Activated effector memory CD4-positive, alpha-beta T cell treated with anti-CD3 and anti-CD28 coated beads, Interleukin-2, amount 50 U/mL, for 16 hours (primary cell): ENCODE measurements at places on chromosomes 7 and 10.

GRCh38 chr10:106643473-106643872, 521.0 kb downstream of the SORCS1 start:
- DNase-seq, result no peak

GRCh38 chr7:100896732-100897608, 1.3 kb upstream of the ACHE start:
- DNase-seq, result peak; percentile 91

DNA sequence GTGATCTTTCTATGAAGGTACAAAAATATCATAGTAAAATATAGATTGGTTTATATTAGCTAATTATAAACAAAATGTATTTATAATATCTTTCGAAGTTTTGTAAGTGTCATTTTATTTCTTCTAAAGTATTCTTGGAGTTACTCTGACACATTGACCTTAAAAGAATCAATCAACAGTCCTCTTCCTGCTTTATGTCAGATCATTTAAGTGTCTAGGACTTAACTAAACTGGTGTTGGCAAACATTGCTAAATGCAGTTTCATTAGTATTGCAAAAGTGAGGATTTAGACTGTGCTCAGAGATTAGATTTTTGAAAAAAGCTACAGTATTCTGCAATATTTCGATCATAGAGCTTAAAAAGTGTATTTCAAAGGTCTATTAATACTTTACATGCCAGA, 10.3 kb downstream of the GLCCI1 start:
- DNase-seq, result no peak

- DNase-seq, result no peak
Observed at GRCh38 chr7:43792471-43793150, 34.1 kb downstream of the BLVRA start.

- DNase-seq, result no peak
Observed at GRCh38 chr7:87127019-87127418, 25.2 kb upstream of the DMTF1 start.

- no peak for DNase-seq
Observed at GRCh38 chr10:89526358-89526757, 9.0 kb downstream of the SLC16A12 start.

DNA sequence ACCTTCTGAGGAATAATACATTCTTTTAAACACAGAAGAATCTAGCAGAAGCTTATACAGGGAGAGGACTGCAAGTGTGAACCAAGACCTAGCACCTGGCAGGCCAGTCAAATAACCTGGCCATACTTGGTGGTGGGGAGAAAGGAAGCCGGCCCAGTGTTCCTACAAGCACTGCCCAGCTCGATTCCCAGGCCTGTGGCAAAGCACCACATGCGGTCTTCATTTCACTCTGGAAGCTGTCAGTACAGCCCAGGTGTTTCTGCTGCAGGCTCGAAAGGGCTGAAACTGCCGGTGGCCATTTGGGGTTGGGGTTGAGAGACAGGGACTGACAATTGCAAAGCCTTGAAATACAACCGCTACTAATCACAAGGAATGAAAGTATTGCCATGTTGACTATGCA, 50.8 kb upstream of the EGFR start:
- DNase-seq, result no peak

- no peak for DNase-seq
Observed at GRCh38 chr7:55187701-55188491, 169.1 kb downstream of the EGFR start.

DNA sequence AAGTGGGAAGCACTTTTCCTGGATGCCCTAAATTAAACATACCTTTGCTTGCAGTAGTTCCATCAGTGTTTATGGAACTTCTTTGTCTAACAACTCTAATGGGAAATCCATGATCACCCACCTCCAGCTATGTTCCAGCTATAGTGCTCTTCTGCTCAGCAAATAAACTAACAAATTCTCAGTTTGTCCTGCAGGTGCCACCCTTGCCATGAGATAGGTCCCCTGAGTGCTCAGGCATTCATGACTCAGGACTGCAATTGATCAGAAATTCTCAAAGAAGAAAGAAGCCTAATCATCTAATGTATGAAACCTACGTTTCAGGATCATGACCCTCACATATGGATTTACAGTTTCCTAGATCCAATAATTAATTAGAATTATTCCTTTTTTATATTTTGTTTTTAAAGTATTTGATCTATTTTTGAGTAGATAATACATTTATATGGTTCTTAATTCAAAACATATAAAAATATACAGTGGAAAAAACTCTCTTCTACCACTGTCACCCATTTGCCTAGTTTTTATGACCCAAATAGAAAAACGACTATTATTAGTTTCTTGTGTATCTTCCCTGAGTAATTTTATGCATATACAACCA, 48.7 kb upstream of the DYNC1I1 start:
- DNase-seq, result no peak

- no peak for DNase-seq
Observed at GRCh38 chr7:104328970-104329825, 795 bp downstream of the LHFPL3 start.

- DNase-seq, result no peak
Observed at GRCh38 chr10:77482072-77482471, 155.5 kb downstream of the KCNMA1 start.

GRCh38 chr10:58851606-58852005, 324.8 kb upstream of the PHYHIPL start:
- DNase-seq, result no peak

- DNase-seq, result no peak
Observed at GRCh38 chr7:150732786-150733481, 4.3 kb upstream of the GIMAP5 start.

DNA sequence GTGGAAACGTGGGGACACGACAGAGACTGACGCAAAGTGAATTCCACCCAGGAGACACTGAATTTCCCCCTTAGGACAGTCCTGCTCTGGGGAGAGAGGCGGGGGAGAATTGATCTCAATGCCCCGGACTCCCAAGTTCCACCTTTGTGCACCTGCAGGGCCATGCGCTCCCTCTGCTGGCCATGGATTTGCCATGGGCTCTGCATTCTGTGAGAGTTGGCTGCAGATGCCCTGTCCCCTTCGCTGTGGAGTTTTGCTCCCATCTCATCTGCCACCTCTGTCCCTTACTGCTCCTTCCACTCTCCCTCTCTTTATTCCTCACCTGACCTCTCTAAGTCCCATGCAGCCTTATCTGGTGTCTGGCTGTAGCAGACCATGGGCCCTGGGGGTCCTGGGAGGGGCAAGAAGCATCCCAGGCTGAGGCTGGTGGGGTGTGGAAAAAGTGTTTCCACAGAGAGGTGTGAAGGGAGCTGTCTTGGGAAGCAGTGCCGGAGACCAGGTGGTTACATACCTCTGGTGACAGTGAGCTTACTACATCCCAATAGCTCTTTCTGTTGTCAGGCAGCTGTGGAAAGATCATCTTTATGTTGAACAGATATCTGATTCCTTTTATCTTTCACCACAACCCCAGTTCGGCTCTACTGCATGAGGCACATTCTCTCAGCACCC, 14.3 kb downstream of the GHRHR start:
- DNase-seq, result no peak

GRCh38 chr10:12262278-12262981, 66.4 kb downstream of the CDC123 start:
- no peak for DNase-seq

GRCh38 chr7:139658908-139659675, 118.7 kb downstream of the HIPK2 start:
- no peak for DNase-seq

- no peak for DNase-seq
Observed at GRCh38 chr7:143495851-143496250, 18.2 kb downstream of the TAS2R41 start.

GRCh38 chr10:75613685-75614504, 182.5 kb downstream of the LRMDA start:
- DNase-seq, result no peak
